ENCODE measurements at places on chromosomes 1 and 21.
A peak's percentile ranks its signal among the peaks of the same experiment; 100 is the strongest.

DNA sequence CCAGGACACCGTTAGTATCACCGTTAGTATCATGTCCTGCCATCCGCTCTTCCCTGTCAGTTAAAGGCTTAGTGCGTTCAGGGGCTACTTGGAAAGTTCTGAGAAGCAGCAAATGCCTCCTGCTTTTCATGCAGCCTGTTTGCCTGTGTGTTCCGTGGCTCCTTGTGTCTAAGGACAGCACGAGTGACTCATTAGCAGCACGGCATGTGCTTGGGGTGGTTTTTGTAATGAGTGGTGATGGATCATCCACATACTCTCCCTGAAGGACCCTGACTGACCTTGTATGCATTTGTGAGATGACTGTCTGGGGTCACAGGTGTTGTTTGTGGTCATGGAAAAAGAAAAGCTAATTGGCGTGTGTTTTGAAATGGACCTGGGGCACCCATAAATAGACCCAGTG is 221.9 kb downstream of the PBX1 start:
- peak; percentile 76 for DNase-seq

DNA sequence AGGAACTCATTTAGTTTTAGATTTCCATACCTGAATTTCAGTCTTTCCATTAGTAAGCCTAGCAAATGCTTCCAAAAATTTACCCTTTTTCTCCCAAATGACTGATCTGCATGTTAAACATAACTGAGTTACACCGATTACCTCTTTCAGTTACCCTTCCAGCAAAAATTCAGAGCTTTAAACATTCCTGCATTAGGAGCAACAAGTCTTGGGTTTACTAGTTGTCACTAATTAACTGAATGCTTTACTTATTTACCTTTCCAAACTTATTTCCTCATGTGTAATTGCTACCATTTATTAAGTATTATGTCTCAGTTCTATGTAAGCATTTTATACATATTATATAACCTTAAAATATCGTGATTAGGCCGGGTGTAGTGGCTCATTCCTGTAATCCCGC is 3.1 kb downstream of the LAMTOR5 start:
- no peak for DNase-seq

GRCh38 chr1:205224736-205225135 is 3.0 kb upstream of the TMCC2 start:
- DNase-seq: no peak

DNA sequence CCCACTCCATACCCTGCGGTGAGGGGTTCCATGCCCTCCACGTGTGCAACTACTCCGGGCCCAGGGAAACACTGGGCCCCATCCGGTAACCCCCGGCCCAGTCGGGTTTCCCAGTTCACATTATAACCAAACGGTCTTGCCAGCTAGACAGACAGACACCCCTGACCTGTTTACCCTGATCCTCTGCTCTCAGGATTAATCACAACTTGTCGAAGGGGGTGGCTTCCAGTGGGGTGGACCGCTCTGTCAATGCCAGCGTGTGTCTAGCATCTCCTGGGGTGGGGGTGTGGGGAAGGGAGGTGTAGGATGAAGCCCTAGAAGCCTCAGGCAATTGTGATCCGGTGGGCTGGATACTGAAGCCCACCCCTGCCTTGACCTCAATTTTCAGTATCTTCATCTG is 4.6 kb upstream of the OLIG2 start:
- DNase-seq: no peak

DNA sequence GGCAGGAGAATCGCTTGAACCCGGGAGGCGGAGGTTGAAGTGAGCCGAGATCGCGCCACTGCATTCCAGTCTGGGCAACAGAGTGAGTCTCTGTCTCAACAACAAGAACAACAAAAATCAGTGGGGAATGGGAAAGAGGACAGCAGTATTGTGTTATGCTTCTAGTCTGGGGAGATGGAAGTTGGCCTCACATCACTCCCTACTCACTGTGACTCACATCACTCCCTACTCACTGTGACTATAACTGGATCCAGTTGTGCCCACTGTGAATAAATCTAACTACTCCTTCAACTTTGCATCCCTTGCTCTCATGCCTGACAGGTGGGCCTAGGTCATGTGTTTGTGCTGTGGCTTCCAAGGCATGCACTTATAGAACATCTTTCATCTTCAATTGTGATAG is 285.4 kb upstream of the USP24 start:
- DNase-seq: no peak

GRCh38 chr1:79849388-79849787 is 842.9 kb upstream of the ADGRL4 start:
- DNase-seq: no peak

GRCh38 chr1:221711656-221712055 is 30.2 kb downstream of the DUSP10 start:
- DNase-seq: no peak

DNA sequence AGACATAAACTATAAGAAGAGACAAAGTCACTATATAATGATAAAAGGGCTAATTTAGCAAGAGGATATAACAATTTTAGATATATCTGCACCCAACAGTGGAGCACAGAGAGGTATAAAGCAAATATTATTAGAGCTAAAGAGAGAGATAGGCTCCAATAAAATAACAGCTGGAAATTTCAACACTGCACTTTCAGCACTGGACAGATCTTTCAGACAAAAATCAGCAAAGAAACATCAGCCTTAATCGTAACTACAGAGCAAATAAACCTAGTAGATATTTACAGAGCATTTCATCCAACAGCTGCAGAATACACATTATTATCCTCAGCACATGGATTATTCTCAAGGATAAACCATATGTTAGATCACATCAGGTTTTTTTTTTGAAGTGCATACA is 642.9 kb downstream of the AMY1C start:
- no peak for DNase-seq

DNA sequence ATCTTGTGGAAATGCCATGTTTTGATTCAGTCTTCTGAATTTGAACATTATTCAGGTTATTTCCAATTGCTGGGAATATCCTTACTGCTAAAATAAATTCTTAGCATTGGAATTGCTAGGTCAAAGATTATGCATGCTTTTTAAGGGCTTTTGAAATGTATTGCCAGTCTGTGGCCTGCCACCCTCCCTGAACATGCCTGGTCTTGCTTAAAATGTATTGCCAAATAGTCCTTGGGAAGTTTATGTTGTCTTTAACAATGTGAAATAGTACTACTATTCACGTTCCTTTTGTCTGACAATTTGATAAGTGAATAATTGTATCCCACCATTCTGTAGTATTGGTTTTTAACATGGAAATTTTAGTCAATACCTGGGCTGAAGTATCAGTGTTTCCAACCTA is 13.6 kb downstream of the TARDBP start:
- no peak for DNase-seq

GRCh38 chr1:6491480-6491962 is at the start of gene PLEKHG5:
TSS of gene PLEKHG5 (minus strand) at chr1:6491667. CDS start at chr1:6477571, 14,096 bp downstream.
- peak; percentile 34 for DNase-seq

DNA sequence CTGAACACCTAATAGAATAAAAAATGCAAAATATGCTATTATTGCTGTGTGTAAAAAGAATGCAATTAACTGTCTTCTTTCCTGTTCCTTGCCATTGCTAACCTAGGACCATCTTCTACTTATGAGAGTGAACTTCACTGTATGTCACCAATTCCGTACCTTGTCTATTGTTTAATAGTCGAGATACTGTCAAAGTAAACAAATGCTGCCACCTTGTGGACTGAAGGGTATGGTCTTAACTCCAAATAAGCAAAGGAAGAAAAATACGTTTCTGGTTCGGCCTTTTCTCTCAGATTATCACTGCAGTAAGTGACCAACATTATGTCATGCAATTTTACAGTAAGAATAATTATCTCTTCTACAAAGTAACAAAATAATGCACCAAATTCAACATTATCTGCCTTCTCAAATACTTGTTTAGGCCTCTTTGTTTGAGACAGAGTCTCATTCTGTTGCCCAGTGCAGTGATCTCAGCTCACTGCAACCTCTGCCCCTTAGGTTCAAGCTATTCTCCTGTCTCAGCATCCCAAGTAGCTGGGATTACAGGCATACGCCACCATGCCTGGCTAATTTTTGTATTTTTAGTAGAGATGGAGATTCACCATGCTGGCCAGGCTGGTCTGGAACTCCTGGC is 133.4 kb downstream of the COP1 start:
- DNase-seq: peak; percentile 48

GRCh38 chr21:15446223-15446622 is 283.6 kb upstream of the USP25 start:
- no peak for DNase-seq

- DNase-seq: peak; percentile 60
These were observed 1.5 kb downstream of the TRIM62 start for GRCh38 chr1:33180226-33180910.

GRCh38 chr21:15682186-15682895 is 47.4 kb upstream of the USP25 start:
- no peak for DNase-seq

GRCh38 chr1:208939537-208940085 is 643.9 kb upstream of the CAMK1G start:
- no peak for DNase-seq

DNA sequence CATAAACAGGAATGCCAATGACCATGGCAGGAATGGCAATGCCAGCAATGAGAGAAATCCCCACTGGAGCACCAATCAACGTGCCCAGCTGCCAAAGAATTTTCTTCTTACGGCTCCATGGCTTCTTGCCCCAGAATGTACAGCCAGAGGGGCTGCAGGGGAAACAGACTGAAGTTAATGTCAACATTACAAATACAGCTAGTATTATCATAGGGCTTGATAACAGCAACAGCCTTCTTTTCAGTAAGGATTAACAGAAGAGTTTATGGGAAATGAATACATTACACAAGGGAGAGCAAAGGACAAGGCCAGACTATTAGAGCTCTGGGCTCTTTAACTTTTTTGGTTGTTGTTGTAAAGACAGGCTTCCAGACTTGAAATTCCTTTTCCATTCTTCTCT is 18.2 kb downstream of the RNF19B start:
- DNase-seq: no peak

GRCh38 chr1:207885129-207886032 is 25.5 kb downstream of the CD34 start:
- DNase-seq: peak; percentile 74

Measured in amniotic stem cell (primary cell).